ENCODE measurements at places on chromosomes 7 and 10. TPM values are rescaled to one million over a fixed set of nuclear protein-coding genes. Genes with fewer than 3 reads are reported as not detected.

Gene GFRA1
- not detected for total RNA-seq

DNA sequence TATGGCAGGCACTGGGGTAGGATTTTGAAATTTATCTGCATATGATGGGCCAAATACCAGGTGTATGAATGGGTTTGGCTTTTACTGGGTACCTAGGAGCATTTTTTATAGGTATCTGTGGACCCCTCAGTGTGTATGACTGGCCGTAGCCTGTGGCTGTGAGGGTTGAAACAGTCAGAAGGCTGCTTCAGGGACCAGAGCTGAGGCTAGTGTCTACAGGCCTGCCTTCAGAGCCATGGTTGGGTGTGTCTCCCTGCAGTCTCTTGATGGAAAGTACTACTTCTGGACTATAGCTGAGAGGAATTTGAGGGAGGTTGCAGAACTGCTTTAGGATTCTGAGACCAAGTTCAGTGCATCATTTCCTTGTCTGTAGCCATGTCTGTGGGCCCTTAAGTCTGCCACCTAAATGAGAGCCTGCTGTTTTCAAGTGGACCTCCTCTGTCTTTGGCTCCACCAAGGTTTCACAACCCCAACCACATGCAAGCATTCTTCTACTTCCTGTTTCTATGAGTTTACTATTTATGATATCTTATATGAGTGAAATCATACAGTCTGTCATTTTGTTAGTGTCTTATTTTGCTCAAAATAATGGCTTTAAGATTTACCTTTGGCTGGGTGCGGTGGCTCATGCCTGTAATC is 19.9 kb upstream of the ZNF138 start:
- DNase-seq: no peak

GRCh38 chr7:112452102-112452888 is 2.0 kb downstream of the IFRD1 start:
- DNase-seq: no peak

GRCh38 chr10:28246023-28246422 is 56.8 kb downstream of the MPP7 start:
- no peak for DNase-seq

DNA sequence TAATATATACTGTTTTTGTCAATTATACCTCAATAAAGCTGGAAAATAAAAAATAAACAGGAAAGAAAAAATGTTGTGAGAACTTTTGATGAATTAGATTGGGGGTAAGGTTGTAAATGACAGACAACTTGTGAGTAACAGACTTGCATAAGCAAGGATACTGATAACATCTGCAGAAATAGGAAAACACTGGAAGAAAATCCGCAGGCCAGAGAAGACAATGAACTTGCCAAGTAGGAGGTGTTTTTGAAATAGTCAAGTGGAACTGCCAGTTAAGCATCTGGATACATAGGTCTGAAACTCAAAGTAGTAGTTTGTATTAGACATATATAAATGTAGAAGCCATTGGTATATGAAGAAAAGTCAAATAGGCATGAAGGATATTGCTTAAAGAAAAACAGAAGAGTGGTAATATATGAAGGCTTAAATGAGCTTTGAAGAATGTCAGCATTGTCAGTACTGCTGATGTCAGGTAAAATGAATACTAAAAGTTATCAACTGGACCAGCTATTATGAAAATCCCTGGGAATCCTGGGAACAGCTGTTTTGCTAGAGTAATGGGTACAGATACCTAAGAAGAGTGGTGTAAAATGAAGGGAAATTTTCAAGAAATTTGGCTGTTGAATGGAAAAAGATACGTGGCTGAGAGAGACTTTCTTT is 58.7 kb downstream of the DNAJC1 start:
- DNase-seq: no peak

Measured in T-helper 17 cell (primary cell).